ENCODE measurements at places on chromosomes 5 and 9. TPM values are rescaled to one million over a fixed set of nuclear protein-coding genes. Genes with fewer than 3 reads are reported as not detected.
A peak's percentile ranks its signal among the peaks of the same experiment; 100 is the strongest.

The HRCT1 gene
- total RNA-seq = not detected

The GFRA3 gene
- total RNA-seq = not detected

The PTGDS gene
- total RNA-seq = not detected

The PCDHGA9 gene
- not detected for total RNA-seq

The CAPSL gene
- 1.1 TPM for total RNA-seq

The SLC35A4 gene
- total RNA-seq = 56.0 TPM

The PHF24 gene
- 0.16 TPM for total RNA-seq

The NR5A1 gene
- total RNA-seq = not detected

The HMHB1 gene
- total RNA-seq = not detected

The KIF12 gene
- not detected for total RNA-seq

The ZNF79 gene
- total RNA-seq = 11.3 TPM

The PIK3R1 gene
- 57.0 TPM for total RNA-seq

The GALT gene
- 66.7 TPM for total RNA-seq

The PRR7 gene
- 13.6 TPM for total RNA-seq

The CCNO gene
- total RNA-seq = not detected

GRCh38 chr9:71403106-71403505, 281.7 kb upstream of the TRPM3 start:
- no peak for ATAC-seq

DNA sequence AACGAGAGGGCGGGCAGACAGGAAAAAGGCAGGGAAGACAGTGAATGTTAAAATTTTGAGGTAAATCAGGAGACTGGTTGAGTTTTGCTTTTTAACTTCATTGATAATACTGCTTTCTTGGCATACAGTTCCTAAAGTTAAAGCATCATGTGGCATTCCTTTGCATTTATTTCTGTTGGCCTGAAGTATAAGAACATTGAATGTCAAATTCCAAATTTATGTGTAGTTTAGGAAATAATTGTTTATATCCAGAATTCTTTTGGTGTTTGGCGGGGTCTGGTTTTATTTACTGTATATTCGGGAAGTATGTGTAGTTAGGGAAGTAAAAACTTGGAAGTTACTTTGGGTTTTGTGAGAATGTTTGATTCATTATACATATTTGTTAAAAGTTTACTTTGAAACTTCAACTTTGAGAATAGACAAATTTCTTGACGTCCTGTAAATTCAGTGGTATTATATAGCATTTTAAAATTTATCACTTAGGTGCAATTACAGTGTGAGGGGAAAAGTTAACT, 83.2 kb downstream of the PTPDC1 start:
- no peak for ATAC-seq

GRCh38 chr9:92660266-92660665, 9.7 kb downstream of the IPPK start:
- ATAC-seq = no peak

GRCh38 chr5:84430863-84431663, 46.4 kb upstream of the EDIL3 start:
- no peak for ATAC-seq

DNA sequence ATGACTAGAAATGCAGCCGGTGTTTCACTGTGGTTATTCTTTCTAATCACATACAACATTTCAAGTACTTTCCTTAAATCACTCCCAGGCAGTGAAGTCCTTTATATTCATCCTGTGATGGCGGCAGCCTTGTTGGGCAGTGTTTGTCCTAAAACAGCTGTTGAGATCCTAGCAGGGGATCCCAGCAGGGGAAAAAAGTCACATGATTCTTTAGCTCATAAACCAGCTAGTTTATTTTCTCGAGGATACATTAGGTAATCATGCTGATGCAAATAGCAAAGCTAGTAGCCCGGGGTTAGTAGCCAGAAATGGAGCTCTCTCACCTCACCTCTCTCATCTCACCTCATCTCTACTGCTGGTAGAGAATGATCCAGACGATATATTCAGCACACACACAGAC, 70.5 kb downstream of the FOXD1 start:
- no peak for ATAC-seq

GRCh38 chr5:6781716-6782115, 68.5 kb downstream of the TENT4A start:
- ATAC-seq = no peak

- peak; percentile 88 for ATAC-seq
Observed at GRCh38 chr9:89923961-89924504, 319.2 kb downstream of the GADD45G start.

- ATAC-seq = no peak
Observed at GRCh38 chr5:120449501-120449900, 14.6 kb upstream of the PRR16 start.

DNA sequence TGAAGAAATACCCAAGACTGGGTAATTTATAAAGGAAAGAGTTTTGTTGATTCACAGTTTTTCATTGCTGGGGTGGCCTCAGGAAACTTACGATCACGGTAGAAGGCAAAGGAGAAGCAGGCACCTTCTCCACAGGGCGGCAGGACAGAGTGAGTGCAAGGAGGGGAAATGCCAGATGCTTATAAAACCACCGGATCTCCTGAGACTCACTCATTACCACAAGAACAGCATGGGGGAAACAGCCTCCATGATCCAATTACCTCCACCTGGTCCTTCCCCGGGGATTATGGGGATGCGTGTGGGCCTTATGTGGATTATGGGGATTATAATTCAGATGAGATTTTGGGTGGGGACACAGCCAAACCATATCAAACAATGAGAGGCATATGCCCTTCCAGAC, 18.5 kb upstream of the RORB start:
- ATAC-seq = no peak

- ATAC-seq = peak; percentile 53
Observed at GRCh38 chr5:141951332-141951781, 6.6 kb downstream of the PCDH12 start.

- no peak for ATAC-seq
Observed at GRCh38 chr5:132230871-132231270, 3.2 kb upstream of the P4HA2 start.

GRCh38 chr5:66713998-66714397, 117.8 kb downstream of the MAST4 start:
- peak; percentile 44 for ATAC-seq
